ENCODE measurements at places on chromosomes 2 and 18. TPM values are rescaled to one million over a fixed set of nuclear protein-coding genes. Genes with fewer than 3 reads are reported as not detected.

DNA sequence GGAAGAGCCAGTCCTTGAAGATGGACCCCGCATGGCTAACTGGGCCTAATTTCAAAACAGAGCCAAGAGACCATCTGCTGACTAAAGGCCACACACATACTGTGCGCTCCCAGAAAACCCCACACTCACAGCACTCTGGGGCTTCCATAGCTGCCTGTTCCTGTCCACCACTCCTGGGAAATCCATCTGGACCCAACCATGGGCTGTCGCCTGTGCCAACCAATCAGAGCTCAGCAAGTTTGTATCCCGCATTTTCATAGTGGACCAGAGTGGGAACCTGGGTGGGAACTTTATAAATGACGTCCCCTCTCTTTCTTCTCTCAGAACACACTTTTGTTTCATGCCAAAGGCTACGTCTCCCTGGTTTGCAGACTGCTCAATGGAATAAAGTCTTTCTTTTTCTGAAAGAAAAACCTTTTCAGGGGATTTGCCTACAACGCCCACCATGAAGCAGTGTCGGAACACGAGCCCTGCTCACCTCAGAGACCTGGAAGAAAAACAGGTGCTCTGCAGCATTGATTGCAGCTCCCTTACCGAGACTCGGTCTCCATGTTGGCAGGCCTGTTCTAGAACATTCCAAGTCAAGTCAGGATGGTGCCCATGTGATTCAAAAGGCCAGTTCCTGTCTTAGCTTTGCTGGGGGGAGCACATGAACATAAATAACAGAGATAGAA lies 137.2 kb upstream of the GPC1 start:
- DNase-seq, result no peak

The COL3A1 gene
- 21.6 TPM for total RNA-seq

- no peak for DNase-seq
Measured at GRCh38 chr2:157938556-157938955, 62.4 kb upstream of the ACVR1 start.

The NYAP2 gene
- total RNA-seq, result not detected

GRCh38 chr2:31204783-31205182 lies 12.5 kb downstream of the CAPN14 start:
- no peak for DNase-seq

Data from left lobe of liver (tissue), 2 donors.